Spinal cord (tissue), 10 donors: ENCODE measurements at places on chromosomes 12 and 14.

GRCh38 chr14:58797010-58797429 is 159.3 kb downstream of the DACT1 start:
- no peak for DNase-seq

- DNase-seq: no peak
Measured at GRCh38 chr12:124853781-124854636, 9.7 kb downstream of the SCARB1 start.

- no peak for DNase-seq
Measured at GRCh38 chr14:44657203-44657602, 150.1 kb upstream of the FSCB start.

DNA sequence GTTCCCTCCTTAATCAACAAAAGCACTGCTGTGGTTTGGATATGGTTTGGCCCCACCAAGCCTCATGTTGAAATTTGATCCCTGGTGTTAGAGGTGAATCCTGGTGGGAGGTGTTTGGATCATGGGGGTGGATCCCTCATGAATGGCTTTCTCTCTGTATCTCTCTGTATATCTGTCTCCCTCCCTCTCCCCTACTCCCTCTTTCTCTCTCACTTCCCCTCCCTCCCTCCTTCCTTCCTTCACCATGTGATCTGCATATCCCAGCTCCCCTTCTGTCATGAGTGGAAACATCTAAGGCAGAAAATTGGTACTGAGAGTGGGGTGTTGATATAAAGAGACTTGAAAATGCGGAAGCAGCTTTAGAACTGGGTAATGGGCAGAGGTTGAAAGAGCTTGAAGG is 5.2 kb downstream of the GSKIP start:
- no peak for DNase-seq

DNA sequence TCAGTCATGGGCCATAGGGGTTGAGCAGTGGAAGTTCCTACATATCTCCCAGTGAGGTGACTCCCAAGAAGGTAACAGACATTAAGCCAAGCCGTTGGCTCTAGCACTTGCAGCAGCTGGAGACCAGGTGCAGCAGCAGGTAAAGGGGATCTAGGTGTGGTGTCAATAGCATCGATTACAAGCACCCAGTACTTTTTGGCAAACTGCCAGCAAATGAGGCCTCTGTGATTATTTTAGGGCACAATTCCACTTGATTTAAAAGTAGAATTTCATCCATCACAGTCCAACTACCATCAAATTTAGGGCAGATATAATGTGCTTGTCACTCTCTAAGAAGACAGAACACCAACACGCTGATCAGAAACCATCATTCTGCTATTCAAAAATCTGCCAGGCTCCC is 224.1 kb upstream of the EGLN3 start:
- DNase-seq: no peak

GRCh38 chr12:123961585-123962345 is 10.9 kb downstream of the CCDC92 start:
- DNase-seq: no peak

- DNase-seq: no peak
Measured at GRCh38 chr14:101072945-101073597, 169.5 kb upstream of the RTL1 start.

GRCh38 chr12:12216349-12217017 is 50.4 kb downstream of the LRP6 start:
- no peak for DNase-seq

DNA sequence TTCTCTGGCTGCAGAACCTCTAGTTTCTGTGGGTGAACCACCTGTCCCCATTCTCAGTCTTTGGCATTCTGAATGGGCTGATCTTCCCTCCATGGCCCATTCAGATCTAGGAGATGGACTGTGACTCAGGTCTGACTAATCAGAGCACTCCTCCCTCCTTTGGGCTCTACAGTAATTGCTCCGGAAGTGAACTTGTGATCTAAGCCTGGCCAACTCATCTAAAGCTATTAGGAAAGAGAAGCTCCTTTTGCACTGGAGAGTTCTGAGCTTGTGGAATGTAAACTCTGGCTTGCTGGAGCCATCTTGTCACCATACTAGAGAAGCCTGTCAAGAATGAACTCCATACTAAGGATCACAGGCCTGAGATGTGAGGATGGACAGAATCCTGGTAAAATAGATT is 168.2 kb downstream of the SUDS3 start:
- no peak for DNase-seq

DNA sequence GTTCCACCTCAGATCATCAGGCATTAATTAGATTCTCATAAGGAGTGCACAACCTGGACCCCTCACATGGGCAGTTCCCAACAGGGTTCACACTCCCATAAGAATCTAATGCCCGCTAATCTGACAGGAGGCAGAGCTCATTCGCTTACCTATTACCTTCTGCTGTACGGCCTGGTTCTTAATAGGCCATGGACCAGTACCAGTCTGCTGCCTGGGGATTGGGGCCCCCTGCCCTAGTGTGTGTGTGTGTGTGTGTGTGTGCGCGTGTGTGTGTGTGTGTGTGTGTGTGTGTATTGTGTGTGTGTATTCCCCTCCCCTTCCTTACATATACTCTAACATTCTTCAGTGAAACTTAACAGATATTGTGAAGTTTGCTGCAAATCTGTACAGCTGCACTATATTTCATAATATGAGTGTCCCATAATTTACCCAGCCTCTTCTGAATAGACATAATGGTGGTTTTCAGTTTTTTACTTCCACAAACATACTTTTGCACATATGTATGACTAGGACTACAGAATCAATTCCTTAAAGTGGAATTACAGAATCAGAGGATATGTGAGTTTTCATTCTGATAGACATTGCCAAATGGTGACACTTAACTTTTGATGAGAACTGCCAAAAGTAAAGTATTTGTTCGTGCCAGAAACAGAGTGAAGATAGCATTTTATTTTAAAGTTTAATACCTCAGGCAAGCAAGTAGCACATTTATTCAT is 205.2 kb upstream of the EEA1 start:
- no peak for DNase-seq

DNA sequence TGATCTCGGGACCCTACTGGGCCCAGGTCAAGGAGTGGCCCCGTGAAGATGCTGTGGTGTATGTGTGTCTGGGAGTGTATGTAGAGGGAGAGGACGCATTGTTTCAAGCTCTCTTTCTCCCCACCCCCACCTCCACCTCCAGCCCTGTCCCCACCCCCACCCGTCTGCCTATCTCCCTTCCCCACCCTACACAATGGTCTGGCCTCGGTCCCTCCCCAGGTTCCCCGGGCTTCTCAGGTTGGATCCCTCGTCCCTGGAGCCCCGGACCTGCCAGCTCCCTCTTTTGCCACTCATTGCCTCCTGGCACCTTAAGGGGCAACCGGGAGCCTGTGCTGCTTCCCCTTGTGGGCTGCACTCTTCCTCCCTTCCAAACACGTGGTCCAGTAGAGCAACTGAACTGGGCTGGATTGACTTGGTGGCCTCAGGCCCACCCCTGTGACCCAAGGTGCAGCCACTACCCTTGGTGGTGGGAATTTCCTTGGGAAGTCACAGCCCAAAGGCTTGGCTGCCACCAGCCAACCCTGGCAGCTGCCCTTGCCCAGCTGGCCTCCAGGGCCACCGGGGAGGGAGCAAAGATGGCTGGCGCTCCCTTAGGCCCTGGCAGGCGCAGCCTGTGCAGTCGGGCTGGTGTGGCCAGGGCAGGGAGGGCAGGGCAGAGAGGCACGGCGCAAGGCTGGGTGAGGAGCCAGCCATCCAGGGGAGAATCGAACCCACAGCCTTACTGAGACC is 628 bp downstream of the VRTN start:
- no peak for DNase-seq

DNA sequence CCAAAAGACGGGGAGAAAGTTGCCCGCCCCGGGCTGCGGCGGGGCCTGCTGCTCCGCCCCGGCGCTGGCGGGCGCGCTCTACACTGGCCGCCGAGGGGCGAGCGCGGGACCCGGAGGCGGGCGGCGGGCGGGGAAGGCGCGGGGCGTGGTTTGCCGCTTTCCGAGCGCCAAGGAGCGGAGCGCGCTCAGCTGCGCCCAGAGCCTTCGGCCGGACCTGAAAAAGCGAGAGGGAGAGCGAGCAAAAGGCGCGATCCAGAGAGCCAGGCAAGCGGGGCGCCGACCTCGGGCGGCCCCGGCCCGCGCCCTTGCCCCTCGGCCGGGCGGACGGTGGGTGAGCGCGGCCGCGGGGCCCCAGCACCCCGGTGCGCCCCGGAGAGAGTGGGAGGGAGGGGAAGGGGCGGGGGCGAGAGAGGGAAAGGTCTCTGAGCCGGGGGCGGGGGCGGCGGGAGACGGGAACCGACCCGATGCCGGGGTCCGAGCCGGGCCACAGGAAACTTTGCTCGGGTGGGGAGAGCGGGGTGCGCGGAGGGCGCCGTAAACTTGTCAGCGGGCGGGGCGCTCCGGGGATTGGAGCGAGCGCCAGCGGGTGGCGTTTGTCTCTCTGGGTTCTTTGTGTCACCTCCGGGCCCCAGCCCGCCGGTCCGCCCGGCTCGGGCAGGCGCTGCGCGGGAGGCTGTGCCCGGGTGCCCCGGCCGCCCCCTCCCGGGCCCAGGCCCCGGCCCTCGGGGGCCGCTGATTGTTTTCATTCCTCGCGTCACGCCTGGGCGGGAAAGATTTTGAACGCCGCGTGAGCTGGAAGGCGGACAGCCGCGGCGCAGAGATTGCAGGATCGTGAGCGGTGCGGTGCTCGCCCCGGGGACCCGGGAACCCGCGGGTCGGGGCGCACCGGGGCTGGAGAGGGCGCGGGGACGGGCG is at the start of gene SYNE2:
TSS of gene SYNE2 (plus strand) at position 188 of the 915 bp plus-strand sequence. CDS start 56,145 bp downstream, outside the sequence.
- DNase-seq: peak; percentile 53

- DNase-seq: no peak
Measured at GRCh38 chr12:5554711-5555110, 122.8 kb downstream of the NTF3 start.

DNA sequence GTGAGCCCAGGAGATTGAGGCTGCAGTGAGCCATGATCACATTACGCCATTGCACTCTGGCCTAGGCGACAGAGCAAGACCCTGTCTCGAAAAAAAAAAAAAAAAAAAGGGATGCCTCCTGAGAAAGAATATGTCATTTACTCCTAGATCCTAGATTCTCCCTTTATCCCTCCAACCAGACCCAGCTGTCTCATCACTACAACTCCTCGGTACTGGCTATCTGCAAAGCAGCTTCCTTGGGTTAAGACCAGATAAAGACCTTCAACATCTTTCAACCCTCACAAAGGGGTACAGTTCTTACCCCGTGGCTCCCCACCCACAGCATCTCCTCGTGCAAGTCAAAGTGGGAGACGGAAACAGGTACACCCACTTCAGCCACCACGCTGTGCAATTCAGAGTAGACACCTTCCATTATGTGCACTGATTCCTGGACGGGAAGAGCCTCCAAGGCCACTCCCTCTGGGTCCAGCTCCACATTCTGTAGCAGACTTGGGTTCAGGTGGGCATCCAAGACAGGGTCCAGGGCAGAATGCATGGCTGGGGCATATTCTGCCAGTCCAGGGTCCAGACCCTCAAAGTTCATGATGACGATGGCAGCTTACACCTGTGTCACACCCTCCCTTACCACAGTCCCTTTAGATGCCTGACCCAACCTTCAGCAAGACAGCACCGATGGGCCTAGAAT is 1.1 kb downstream of the PAN2 start:
- DNase-seq: no peak

GRCh38 chr12:120000556-120000955 is 11.5 kb downstream of the BICDL1 start:
- DNase-seq: no peak

GRCh38 chr12:101277443-101277842 is 2.5 kb upstream of the UTP20 start:
- no peak for DNase-seq

DNA sequence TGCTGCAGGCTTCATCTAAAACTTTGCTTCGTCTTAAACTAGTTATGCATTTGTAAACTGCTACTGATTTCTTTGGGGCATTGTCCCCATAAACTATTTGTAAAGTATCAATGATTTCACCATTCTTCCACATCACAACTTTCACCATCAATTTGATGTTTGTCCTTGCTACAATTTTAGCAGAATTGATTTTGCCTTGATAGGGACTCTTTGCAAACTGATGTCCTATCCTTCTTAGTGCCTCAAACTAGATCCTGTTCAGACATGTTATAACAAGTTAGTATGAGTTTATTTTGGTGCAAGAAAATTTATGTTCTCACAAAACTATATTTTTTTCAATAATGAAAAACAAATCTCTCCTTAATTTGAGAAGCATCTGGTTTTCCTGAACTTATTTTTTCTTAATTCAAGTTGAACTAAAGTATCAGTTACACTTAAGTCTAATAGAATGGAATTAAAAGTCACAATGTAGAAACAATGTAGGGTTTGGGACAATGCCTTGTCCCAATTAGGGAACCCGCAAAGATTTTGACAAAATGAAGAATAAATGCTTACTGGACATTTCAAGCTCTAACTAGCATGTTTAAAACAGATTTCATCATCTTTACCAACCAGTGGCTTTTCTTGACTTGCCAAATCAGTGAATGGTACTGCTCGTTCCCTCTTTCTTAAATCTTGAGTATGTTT is 10.1 kb upstream of the ARID4A start:
- DNase-seq: no peak

- no peak for DNase-seq
Measured at GRCh38 chr14:23750357-23750756, 114.2 kb downstream of the DHRS2 start.

DNA sequence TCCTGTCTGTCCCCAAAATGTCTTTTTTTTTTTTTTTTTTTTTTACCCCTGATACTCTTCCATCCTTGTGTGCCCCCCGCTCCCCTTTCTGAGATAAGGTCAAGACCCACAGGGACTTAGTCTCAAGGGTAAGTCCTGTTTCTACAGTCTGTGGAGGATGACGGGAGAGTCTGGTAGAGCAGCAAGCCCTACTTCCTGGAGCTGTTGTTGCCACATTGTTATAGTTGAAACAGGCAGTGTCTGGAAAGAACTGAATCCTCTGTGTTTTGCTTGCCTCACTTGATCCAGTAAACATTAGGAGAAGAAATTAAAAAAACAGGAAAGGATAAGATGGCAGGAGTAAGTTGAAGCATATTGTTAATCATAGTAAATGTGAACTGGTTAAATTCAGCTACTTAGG is 45.5 kb downstream of the ZNF664 start:
- DNase-seq: no peak

DNA sequence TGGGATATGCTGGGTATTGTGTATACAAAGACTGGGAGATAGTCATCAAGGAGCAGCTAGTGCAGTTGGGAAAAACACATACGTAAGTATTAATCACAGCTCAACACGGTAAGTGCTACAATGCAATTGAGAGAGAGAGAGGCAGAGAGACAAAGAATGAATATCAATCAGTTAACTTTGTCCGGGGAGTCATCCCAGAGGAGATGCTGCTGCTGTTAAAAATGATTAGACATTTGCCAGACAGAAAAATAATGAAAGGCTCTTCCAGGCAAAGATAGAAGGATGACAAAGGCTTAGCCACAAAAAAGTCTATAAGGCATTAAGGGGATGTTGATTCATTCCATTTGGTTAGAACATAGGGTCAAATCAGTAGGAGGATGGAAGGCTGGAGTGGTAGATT is 45.1 kb downstream of the AKAP6 start:
- no peak for DNase-seq

GRCh38 chr12:5230156-5230555 is 186.5 kb downstream of the KCNA5 start:
- DNase-seq: no peak
